ENCODE measurements at places on chromosomes 16 and 17.

GRCh38 chr17:75808905-75809621 is 24.5 kb downstream of the UNK start:
- DNase-seq = peak; percentile 74

GRCh38 chr17:72079700-72080099 is 41.1 kb upstream of the SOX9 start:
- no peak for DNase-seq

DNA sequence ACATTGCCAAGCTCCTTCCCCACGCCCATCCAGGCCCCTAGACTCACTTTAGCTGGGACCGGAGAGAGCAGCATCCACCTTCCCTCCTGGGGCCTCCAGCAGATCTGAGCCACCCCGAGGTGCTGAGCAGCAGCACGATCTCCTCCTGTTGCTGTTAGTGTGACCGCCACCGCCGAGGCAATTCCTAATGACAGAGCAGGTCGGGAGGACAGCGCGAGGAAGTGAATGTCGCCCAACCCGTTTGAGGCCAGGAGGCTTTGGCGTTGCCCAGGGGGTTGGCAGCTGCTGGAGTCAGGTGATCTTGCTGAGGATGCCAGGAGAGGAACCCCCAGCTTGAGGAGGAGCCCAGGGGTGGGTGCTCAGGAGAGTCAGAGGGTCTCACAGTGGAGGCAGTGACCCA is at the start of gene RNF222:
TSS of gene RNF222 (minus strand) at position 192 of the 400 bp plus-strand sequence. CDS start 4,366 bp downstream, outside the sequence.
- no peak for DNase-seq

DNA sequence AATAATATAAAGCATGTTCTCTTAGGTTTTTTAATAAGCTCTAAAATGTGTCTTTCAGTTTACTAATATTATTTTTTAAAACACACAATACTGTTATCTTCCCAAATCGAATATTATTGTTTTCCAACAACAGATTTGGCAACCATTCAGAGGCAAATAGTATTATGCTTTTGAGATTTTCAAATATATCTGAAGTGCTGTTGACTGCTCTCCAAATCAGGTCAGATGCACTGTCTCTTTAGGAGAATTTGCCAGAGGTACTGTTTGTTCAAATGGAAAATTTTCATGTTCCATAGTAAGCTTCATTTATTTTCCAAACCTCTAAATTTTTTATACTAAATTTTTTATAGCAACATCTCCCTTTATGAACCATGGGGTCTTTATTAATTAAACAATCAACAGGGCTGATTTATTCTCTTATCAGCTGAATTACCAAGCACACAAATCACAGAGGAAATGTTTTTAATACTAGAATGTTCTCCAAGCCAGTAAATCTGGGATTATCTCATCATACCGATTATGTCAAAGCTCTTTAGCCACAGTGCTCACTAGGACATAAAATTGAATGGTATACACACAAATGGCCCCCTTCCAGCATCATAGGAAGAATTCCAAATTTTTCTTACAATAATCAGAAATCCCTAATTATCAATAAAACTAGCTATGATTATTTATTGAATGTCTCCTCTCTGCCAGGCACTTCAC is 108.8 kb upstream of the HLF start:
- DNase-seq = no peak

DNA sequence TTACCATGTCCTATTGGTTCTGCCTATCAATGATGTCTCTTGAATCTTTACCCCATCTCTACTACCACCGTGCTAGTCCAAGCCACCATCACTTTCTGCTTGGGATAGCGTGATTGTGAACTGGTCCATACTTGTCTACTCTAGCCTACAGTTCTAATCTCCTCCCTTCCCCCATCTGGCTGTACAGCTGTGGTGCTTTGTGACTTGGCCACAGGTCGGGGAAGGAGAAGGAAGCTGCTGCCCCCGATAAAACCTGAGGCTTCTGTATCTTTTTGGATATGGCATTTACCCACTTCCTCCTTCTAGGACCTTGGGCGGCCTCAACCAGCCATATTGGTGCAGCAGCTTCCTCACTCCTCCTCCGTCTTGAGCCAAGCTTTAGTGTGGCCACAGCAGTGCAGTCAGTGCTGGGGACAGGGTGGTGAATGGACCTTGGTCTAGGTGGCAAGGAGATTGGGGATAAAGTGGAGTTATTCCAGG is 314 bp upstream of the ITGA2B start:
- DNase-seq = no peak

GRCh38 chr16:8899709-8900317 is 17.7 kb downstream of the LITAFD start:
- no peak for DNase-seq

- DNase-seq = no peak
These were observed 101.7 kb downstream of the TMEM100 start for GRCh38 chr17:55620945-55621344.

DNA sequence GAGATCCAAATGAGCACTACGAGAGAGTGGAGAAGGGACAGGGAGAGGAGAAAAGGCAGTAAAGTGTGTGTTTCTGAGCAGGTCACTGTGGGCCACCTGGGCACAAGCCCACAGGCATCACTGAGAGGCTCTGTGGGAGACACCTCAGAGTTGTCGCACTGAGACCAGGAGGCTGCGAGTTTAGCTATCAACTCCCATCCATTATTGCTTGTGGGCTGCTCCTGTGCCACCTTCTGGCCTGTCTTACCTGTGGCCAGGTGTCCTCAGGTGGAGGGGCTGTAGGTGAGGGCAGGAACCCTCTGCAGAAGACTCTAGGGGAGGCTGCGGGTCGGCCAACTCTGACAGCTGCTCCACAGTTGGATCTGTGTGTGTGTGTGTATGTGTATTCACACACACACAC is 2.5 kb upstream of the PRR29 start:
- DNase-seq = no peak

DNA sequence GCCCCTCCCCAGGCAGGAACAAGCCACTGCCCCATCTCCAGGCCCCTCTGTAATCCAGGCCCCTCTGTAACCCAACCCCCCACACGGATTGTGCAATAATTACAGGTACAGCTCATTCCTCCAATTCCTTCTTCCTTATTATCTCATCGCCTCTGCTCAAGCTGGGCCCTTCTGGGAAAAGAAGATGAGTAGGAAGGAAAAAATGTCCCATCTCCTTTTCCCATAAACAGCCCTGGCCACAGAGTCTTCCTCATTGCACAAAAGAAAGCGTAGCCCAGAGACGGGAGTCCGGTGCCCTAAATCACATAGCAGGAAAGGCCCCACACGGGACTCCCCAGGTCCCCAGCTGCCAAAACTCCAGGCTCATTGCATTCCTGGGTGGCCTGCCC is 3.6 kb upstream of the LITAFD start:
- DNase-seq = peak; percentile 62

- DNase-seq = no peak
These were observed 97.6 kb upstream of the DNAH17 start for GRCh38 chr17:78674595-78675315.

DNA sequence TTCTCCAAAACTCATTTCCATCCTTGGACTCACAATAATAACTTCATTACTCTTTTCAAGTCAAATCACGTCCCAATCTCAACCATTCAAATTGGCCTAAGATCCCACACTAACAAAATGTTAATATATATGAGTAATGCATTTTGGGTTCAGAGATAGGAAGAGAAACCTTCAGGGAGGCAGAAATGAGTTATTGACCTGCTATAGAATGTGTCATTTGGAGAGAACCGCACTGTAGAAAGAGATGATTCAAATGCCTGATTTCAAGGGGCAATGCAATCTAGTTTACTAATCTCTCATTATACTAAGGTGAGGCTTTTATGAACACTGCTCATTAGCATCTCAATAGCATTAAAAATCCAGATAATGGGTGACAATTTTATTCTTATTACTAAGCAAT is 1595.0 kb upstream of the GOT2 start:
- DNase-seq = no peak

GRCh38 chr17:49859991-49860953 is 12.4 kb upstream of the TAC4 start:
- no peak for DNase-seq

DNA sequence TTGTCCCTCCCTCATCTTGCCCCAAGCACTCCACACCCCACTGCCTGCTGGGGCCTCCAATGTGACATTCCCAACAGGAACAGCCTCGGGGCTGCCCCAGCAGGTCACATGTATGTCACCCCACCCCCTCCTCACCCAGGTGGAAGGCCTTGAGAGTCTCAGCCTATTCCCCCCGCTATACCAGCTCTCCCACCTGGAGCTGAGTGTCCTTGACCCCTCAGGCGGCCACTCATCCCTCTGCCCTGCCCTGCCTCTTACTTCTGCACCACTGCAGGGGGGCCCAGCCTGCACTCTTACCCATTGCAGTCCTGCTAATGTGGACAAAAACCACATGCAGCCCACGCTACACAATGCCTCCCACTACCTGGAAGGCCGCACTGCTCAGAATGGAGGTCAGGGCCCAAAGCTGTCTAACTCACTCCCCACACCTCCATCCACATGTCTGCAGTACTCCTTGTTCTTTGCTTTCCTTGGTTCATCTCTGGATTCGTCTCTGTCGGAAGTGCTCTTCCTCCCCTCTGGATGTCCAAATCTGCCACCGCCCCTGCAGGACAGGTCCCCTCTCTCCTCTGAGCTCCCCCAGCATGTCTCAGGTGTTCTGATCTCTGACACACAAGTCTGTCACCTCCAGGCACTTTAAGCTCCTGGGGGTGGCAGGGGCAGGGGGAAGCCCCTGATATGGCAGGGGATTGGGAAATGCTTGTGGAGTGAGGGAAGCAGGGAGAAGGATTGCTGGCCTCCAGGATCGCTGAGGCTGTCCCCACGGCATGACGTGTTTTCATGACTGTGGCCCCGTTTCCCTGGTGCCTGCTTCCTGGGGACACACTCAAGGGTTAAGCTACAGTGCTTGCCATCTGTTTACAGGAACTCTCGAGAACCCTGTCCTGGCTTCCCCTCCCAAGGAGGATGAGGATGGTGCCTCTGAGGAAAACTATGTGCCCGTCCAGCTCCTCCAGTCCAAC is 20.8 kb downstream of the TRPV2 start:
- no peak for DNase-seq

Data from fibroblast of pulmonary artery (primary cell).